Heart right ventricle (tissue), 16 donors: ENCODE measurements at places on chromosomes 1 and 21.

- no peak for DNase-seq
Measured at GRCh38 chr1:22131062-22131461, 11.8 kb downstream of the WNT4 start.

GRCh38 chr1:77742011-77742555 is 17.6 kb downstream of the USP33 start:
- no peak for DNase-seq

- DNase-seq = peak; percentile 53
Measured at GRCh38 chr1:84433258-84434080, 35.2 kb downstream of the DNASE2B start.

DNA sequence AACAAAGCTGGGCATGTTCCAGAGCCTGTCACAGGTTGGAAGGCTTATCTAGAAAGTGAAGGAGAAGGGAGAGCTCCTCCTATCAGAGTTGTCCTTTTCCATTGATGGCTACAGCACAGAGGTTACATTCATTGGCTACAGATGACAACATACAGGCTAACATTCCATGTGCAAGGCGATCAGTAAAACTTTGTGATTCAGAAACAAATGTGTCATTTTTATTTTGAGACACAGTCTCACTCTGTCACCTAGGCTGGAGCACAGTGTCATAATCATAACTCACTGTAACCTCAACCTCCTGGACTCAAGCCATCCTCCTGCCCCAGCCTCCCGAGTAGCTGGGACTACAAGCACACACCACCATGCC is 32.6 kb downstream of the TRIM67 start:
- no peak for DNase-seq

DNA sequence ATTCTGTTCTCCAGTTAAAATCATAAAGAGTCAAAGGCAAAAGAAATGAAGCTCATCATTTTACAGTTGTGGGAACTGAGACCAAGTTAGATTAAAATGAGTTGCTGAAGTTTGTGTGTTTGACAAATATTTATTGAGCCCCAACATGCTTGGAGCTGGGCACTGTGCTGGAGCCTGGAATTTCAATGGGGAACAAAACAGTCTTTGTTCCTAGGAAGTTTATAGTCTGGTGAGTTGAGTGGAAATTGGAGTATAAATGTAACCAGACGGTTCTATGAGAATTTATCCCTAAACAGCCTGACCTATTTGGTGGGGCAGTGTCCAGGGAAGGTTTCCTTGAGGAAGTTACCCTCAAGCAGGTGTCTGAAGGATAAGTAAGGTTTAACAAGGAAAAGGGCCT is 294.4 kb downstream of the PRDM2 start:
- no peak for DNase-seq

- no peak for DNase-seq
Measured at GRCh38 chr1:99829269-99829668, 20.9 kb upstream of the AGL start.

- peak; percentile 39 for DNase-seq
Measured at GRCh38 chr1:23417570-23417969, 7.0 kb downstream of the TCEA3 start.

DNA sequence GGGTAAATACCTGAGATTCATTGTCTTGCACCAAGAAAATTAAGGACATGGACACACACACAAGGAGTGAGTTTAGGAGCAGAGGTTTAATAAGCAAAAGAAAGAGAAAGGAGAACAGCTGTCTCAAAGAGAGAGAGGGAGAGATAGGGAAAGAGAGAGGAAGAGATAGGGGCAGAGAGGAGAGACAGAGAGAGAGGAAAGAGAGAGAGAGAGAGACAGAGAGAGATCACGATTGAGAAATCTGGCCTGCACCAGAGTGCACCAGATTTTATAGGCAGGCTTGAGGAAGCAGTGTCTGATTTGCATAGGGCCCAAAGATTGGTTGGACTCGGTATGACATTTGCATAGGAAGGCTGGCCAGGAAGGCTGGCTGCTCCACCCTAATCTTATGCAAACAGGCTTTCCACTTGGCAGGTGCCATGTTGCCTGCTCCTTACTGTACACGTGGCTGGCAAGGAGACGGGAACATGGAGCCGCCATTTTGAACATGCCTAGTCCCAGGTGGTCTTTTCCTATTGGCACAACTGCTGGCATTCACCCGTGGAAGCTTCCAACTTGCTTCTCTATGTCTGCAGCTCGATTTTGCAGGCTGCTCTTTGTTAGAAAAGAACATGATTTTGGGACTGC is 419.9 kb downstream of the ZP4 start:
- DNase-seq = peak; percentile 27

DNA sequence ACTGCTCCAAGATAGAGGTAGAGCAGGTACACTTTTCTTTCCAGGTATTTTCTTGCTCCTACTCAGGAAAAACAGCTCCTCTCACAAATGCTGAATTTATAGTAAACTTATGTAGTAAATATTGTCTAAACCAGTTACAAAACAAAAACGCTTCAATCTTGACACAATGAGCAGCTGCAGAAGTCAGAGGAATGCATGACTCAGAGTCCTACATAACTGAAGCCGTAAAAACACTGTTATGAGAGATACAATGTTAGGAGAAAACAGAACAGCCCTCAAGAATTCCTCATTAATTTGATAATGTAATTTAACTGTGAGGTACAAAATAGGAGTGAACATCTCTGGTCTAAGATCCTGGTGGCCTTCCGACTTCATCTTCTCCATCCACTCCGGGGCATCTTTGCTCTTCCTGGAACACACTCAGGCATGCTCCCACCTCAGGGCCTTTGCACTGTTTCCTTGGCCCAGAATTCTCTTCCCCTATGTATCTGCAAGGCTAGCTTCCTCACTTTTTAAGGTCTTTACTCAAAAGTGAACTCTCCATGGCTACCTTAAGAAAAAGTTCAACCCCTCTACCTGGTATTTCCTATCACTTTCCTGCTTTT is 138.5 kb downstream of the SLC45A1 start:
- no peak for DNase-seq

- DNase-seq = no peak
Measured at GRCh38 chr1:41957568-41957967, 38.8 kb upstream of the HIVEP3 start.

- DNase-seq = no peak
Measured at GRCh38 chr1:15950763-15951295, 25.1 kb downstream of the ZBTB17 start.

- DNase-seq = no peak
Measured at GRCh38 chr1:240608707-240609106, 3.2 kb downstream of the GREM2 start.

DNA sequence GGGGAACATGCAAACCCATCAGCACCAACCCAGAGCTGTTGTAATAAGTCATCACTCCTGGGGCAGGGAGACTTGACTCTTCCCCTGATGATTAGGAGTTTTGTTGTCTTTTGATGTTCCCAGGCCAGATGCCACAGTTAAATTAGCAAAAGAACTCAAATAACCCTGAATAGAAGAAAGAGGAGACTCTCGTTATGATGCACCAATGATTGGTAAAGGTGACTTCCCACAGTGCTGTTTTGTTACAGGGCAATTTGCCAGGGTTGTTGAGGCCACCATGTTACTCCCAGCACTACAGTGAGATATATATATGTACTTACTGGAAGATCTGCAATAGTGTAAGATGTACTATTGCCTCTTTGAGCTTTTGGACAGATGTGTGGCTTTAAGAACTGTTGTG is 24.3 kb upstream of the RCAN1 start:
- no peak for DNase-seq
